ENCODE measurements at places on chromosomes 1 and 21. TPM values are rescaled to one million over a fixed set of nuclear protein-coding genes. Genes with fewer than 3 reads are reported as not detected.

DNA sequence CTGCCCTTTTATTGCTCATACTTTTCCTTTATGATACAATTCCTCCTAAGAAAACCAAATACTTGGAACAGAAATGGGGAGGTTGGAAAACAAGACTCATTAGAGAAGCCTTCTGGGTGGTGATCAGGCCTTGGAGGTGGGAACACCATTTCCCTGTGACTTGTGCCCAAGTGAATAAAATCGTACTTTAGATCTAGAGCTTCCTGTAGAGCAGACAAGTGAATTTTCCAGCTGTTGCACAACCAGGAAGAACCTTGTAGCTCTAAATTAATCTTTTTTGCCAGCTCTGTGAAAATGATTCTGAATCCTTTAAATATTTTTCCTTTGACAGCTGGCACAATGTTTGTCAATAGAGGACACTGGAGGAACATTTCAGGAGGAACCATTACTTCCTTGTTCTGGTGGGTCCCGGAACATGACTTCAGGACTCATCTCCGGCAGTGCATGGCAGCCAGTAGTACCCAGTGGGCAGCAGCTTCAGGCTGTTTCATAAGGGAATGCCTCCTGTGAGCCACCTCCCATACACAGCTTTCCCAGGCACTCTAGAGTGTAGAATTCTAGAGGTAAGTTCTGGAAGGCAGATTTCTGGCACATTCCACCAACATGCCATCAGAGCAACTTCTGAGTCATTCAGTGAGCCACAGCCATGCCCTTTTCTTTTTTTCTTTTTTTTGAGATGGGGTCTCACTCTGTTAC is 5.5 kb upstream of the SNAPIN start:
- DNase-seq: no peak

DNA sequence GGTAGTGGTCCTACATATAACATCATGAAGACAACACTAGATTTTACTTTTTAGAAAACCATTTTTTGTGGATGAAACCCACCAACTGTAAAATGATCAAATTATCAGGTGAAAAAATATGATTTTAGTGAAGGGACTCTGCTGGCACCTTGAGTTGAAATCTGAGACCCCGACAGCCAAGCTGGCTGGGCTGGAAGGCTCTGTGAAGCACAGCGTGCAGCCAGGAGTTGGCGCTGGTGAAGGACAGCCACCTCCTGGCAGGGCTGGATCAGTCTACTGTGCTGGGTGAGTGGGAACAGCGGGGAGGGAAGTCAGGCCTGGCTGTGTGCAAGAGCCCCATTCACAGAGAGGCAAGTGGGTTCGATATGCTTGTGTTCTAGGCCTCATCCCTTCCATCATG is 47.9 kb downstream of the DDAH1 start:
- DNase-seq: no peak

PLPP3 gene
- 76.3 TPM for total RNA-seq

DNA sequence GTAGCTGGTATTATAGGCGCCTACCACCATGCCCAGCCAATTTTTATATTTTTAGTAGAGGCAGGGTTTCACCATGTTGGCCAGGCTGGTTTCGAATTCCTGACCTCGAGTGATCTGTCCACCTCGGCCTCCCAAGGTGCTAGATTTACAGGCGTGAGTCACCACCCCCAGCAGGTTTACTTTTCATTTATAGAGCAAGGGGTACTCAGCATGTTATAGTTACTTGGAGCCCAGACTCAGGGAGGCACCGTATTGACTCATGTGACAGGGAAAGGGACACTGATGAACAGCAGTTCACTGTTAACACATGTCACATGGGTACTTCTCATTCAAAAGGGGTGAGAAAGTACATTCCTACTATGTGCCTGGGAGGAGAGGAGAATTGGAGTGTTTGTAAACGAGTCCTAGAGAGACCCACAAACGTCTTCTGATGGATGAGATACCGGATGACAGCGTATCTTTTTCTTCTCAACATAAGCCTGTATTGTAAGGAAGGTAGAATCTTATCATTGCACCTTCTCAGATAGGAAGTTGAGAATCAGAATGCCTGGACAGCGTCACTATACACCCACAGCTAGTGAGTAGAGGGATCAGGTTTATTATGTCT is 510.0 kb downstream of the USP25 start:
- DNase-seq: no peak

DNA sequence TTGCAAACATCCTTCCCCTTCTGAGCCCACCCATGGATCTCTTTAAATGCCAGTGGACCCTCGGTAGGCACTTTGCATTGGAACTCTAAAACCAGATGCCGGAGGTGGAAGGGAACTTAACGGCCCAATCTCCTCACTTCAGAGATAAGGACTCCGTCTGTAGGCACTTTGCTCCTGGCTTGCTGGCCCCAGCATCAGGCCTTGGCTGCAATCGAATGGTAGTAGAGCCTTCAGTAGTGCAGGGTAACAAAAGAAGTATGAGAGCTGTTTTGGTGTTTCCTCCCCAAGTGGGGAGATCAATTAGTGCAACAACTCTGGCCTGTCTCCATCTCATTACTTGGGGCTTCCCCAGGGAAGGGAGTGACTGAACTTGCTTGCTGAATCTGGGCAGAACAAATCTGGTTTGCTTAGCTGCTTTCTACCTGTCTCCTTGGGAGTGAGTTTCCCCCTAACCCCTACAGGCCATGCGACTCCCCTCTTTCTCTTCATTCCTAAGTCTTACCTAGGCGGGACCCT is 70.8 kb downstream of the TENT5C start:
- no peak for DNase-seq

DNA sequence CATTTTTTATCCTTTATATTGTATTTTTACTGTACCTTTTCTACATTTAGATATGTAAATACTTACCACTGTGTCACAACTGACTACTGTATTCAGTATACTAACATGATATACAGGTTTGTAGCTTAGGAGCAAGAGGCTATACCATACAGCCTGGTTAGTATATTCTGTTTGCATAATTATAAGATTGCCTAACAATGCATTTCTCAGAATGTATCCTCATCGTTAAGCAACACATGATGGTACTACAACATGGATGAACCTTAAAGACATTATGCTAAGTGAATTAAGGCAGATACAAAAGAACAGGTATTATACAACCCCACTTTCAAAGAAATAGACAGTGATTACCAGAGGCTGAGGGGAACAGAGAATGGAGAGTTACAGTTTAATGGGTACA is 62.7 kb downstream of the RUSC1 start:
- no peak for DNase-seq

OR10Z1 gene
- not detected for total RNA-seq

LCE3D gene
- total RNA-seq: not detected

DNA sequence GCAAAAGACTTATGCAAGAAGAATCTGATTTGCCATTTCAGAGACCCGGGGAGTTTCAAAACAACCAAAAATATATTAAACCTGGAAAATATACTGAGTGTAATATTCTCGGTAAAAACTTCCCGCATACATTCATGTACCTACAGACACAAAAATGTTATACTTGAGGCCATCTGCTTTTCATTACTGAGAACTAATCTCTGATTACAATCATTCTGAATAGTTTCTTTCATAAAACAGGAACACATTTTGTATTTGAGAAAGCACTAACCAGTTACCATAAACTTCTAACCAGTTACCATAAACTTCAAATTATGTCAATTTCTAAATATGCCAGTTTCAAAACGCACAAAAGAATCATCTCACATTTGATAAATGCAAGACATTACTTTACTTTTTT is 7.8 kb downstream of the ZNHIT6 start:
- DNase-seq: no peak

ADGRL4 gene
- total RNA-seq: 54.9 TPM

DNA sequence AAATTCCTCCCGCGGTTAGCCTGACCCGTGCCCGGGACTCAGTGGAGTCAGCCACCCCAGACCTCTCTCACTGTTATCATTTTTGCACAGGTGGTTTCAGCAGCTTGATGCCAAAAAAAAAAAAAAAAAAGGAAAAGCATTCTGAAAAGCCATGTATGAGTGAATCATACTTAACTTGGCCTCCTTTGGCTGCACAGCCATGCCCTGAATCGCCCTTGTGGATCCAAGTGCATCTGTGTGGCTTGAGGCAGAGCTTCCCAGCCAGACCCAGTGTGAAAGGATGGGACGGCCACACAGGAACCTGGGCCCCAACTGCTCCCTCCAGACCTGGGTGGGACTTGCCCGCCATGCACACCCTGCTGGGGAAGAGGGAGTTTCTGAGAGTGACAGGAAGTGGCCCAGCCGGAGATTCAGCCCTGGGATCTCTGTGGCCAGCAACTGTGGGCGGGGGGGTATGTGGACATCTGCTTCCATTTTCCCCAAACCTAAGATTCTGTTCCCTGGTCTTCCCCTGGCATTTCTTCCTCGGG is 8.6 kb downstream of the YBEY start:
- DNase-seq: no peak

DNA sequence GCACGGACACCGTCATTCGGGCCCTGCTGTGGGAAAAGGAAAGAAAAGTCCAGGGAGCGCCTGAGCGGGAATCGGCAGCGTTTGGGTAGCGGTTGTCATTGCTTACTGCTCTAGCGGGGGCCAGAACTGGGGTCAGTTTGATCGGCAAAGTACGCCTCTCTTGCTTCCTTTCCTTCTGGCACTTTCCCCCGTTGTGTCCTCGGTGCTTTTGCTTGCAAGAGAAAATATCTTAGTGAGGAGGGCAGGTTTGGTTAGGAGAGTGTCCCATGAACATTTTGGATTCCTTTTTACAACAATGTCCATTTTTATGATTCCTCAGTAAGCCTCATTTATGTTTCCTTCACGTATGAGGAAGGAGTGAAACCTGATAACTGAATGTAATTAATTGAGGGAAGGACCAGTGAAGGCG is 670 bp downstream of the ST3GAL3 start:
- no peak for DNase-seq
